ENCODE measurements at places on chromosomes 1 and 21.

DNA sequence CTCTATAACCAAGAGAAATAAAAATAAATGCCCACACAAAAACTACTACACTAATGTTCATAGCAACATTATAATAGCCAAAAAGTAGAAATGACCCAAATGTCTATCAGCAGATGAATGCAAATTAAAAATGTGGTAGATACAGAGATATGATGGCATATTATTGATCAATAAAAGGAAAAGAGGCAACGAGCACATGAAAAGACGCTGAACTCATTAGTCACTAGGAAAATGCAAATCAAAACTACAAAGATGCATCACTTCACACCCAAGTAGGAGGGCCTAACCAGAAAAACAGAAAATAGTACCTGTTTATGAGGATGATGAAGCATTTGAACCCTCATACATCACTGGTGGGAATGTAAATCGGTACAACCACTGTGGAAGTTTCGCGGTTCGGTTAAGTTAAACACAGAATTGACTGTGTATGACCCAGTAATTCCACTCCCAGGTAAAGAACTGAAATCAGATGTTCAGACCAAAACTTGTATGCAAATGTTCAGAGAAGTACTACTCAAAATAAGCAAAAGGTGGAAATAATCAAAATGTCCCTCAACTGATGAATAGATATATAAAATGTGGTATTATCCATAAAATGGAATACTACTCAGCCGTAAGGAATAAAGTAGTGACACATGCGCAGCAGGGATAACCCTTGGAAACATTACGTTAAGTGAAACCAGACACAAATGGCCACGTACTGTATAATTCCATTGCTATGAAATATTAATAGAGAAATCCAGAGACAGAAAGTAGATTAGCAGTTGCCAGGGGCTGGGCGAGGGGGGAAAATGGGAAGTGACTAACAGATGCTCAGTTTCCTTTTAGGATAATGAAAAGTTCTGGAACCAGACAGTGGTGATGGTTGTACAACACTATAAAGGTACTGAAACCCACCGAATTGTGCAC lies 3.1 kb downstream of the USP48 start:
- DNase-seq = no peak

- no peak for DNase-seq
Measured at GRCh38 chr1:203268901-203269653, 36.2 kb upstream of the BTG2 start.

GRCh38 chr1:46043458-46044017 lies 88.9 kb downstream of the PIK3R3 start:
- no peak for DNase-seq

GRCh38 chr1:7437036-7437435 lies 334.1 kb upstream of the VAMP3 start:
- DNase-seq = no peak

DNA sequence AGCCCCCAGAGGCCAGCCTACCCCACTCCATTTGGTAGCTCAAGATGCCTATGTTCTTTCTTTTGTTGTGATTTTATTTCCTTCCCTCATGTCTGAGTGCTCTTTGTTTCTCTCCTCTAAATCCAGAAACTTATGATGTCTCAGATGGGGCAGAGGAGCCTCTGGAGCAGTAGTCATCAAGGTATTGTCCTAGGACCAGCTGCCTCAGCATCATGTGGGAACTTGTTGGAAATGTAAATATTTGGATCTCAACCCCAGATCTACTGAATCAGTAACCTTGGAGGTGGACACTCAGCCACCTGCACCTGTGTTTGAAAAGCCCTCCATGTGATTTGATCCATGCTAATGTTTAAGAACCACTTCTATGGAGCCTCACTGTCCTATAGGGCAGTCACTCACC lies 593.1 kb upstream of the PLXNA2 start:
- DNase-seq = no peak

GRCh38 chr1:25779894-25780293 lies 20.1 kb upstream of the SELENON start:
- no peak for DNase-seq

DNA sequence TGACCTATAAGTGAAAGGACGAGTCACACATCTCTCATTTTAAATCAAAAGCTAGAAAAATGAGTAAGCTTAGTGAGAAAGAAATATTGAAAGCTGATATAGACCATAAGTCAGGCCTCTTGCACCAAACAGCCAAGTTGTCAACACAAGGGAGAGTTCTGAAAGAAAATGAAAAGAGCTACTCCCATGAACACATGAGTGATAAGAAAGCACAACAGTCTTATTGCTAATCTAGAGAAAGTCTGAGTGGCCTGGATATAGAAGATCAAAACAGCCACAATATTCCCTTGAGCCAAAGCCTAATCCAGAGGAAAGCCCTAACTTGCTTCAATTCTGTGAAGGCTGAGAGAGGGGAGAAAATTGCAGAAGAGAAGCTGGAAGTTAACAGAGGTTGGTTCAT lies 175.0 kb downstream of the SMYD3 start:
- no peak for DNase-seq

DNA sequence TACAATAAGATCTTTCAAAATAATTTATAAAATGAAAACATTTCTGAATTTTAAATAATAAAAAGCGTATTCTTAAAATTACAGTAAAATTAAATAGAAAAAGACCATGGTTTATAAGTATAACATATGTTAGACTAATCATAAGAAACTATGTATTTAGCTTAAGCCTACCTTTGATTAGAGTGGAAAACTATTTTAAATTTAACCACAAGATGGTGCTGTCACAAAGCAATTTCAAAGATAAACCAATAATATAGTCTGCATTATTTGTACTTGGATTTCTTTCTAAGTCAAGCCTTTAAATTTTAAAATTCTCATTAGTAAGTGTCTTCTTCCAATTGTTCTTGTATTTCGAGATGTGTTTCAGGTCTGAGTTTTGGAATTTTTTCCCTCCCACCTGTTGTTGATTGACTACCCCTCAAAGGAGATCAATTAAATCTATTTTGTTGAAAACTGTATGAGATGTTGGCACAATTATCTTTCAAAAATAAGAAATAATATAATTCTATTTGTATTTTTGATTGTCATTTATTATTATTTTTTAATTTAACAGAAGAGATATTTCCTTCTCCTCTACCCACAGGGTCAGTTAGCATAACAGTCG lies 459.8 kb downstream of the KCNT2 start:
- DNase-seq = no peak

- DNase-seq = no peak
Measured at GRCh38 chr1:37342736-37343135, 131.6 kb upstream of the ZC3H12A start.

GRCh38 chr1:230050973-230051735 lies 15.9 kb upstream of the GALNT2 start:
- DNase-seq = no peak

DNA sequence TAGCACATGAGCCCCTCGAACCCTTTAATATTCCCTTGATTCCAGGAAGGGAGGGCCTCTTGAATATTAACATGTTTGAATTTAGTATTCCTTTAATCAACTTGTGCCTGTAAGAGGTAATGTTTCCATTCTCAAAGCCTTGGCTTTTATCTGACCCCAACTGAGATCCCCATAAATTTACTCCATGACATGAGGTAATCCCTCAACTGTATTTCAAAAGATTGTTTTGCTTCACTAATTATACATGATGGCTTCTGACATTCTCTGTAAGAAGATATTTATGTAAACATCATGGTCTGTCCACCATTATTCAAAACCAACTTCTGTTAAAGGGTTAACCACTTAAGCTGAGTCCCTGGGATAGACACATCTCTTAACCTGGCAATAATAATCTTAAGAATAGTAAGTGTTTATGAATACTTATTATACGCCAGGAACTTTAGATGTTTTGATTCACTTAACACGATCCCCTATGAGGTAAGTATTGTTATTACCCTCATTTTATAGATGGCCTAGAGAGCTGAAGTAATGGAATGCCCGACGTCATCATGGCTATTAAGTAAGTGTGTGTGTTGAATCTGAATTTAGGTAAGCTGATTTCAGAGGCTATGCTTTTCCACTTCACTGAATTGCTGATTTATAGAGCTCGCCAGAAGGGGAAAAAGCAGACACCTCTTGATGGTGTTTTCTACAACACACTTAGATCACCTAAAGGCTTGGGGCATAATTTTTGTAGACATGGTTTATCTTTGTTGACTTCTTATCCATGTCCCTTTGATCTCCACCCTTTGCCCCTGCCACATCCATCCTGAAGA lies 11.1 kb downstream of the KRTAP19-1 start:
- DNase-seq = no peak

DNA sequence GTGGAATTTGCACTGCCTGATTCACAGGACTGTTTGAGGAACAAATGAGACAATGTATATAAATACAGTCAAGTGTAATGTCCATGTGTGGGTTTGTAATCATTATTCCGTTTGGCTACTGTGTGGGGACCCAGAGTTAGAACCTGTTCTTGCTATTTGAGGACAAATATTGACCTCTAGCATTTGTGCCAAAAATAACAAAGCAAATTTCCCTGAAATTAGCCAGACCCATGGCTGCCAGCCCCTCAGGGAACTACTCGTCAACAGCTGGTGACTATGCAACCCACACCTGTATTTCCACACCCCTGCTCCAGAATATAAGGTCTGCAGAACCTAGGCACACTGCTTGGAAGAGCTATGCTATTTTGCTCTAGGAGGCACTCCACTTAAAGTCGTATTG lies 70.7 kb downstream of the KCNJ6 start:
- no peak for DNase-seq

Measured in amygdala (tissue), 56 donors.